ENCODE measurements at places on chromosomes 16 and 17.
A peak's percentile ranks its signal among the peaks of the same experiment; 100 is the strongest.

- DNase-seq = no peak
Measured at GRCh38 chr17:47878203-47879027, 17.6 kb upstream of the SP2 start.

DNA sequence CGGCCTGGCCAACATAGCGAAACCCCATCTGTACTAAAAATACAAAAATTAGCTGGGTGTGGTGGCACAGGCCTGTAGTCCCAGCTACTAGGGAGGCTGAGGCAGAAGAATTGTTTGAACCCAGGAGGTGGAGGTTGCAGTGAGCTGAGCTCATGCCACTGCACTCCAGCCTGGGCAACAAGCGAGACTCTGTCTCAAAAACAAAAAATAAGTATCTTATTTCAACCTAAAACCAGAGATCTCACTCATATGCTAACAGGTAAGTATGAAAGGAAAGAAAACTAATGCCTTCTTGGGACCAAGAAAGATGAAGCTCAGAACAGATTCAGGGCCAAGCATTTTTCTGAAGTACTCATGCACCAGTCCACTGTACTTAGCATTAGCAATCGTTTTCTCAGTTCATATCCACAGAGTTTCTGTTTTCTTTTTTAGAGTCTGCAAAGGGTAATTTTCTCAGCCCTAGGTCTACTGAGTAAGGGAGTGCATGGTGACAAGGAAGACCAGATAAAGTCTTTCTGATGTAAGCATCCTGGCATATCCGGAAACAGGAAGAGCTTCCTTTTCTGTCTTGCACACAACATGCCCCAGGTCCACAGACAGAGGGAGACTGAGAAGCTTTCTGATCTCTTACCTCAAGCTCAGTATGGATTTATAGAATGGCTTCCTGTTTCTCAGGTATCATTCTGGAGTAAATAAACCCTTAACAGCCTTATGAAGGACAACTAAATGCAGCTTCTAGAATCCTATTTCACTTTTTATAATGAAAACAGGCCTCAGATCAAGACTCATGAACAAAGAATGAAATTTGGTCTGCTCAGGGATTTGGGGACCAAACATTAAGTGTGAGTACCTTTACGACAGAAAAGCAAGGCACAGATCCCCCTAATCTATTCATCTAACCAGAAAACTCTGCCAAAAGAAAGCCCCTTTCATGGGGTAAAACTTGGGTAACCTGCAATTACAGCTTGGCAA is 38.7 kb upstream of the FOXJ1 start:
- peak; percentile 79 for DNase-seq

GRCh38 chr16:2511128-2511800 is 2.5 kb upstream of the ATP6V0C start:
- DNase-seq = no peak

GRCh38 chr16:84563064-84563715 is 54.7 kb downstream of the COTL1 start:
- DNase-seq = no peak

DNA sequence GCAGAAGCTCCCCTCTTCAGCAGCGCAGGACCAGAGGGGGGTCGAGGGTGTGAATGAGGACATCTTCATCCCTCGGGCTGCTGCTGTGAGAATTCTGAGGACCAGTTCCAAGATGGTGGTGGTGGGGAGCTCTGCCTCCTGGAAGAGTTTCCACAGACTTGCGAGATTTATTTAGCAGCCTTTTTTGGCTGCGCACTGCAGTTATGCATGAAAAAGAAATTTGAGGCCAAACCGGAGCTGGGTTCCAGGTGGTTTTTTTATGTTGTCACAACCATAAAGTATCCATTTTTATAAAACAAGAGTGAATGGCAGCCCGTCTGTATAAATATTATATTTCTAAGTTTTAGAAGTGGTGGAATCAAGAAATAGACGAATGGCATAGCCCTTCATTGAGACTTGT is 76.9 kb upstream of the CLEC18A start:
- no peak for DNase-seq

DNA sequence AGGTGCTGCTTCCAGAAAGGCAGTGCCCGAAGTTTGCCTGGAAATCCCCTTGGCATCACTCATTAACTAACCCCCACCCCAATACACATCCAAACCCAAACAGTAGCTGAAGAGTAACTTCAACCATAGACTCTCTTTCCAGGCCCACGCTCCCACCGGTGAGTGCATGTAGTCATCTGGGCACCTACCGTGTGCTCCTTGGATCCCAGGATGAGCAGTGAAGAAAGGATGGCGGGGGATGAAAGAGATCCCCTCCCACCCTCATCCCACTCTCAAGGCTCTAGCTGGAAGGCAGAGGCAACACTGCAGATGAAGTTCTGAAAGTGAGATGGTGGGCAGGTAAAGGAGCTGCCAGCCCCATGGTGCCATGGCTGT is 305.0 kb downstream of the SOX9 start:
- no peak for DNase-seq

DNA sequence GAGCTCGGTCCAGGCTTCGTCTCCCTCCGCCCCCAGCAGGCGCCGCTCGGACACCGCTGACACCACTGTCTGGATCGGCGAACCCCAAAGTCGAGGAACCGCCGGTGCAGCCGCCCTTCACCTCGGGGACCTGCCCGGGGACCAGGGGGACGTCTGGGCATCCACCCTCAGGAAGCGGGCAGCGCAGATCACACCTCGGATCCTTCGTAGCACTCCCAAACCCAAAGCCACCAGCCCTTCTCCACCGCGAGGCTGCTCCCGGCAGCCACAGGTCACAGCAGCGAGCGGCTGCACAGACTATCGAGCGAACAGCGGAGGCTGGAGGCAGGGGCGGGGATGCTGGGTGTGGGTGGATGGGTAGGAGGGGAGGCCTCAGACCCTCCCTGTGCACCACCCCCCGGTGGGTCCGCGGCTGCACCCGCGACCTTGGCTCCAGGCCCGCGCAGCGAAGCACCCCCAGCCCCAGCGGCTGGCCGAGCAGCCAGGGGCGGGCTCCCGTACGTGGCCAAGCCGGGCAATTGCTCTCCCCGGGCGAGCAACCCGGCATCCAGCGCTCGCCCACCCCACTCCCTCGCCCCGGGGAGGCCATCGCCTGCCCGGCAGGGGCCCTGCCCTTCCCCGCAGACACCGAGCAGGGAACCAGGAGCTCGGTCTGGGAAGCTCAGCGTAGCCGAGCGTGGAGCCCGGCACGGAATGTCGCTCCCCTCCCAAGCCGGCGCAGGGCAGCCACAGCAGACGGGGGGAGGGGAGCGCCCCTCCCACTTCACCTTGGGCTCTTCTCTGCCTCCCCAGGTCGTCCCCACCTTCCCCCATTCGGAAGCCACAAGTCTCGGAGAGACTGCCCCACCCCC is 1.0 kb downstream of the SDK2 start:
- DNase-seq = peak; percentile 35

DNA sequence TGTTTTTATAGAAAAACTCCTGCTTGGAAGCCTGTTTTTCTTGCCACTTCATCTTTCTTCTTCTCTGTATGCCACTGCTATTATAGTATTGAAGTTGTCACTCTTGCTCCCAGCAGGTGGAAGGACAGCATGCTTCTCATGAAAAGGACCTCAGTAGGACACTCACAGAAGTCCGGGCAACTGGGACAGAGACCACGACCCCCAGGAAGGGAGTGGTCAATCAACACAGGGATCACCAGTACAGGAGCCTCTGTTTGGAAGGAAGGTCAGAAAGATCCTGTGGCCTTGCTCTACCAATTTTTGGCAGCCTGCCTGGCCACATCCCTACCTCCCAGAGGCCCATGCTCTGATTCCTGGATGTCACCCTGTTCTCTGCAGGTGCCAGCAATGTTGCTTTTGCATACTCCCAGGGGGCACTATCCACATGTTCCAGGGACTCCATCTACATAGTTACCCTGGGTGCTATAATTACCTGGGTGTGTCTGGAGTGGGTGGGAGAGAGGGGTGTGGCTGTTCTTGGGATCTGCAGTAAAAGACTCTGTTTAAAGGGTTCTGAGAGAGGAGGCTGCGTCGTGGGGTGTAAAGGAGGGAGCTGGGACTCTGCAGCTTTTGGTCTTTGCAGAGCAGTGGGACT is 13.7 kb upstream of the AKAP10 start:
- no peak for DNase-seq

- DNase-seq = no peak
Measured at GRCh38 chr16:12902511-12903372, 1.3 kb downstream of the SHISA9 start.

DNA sequence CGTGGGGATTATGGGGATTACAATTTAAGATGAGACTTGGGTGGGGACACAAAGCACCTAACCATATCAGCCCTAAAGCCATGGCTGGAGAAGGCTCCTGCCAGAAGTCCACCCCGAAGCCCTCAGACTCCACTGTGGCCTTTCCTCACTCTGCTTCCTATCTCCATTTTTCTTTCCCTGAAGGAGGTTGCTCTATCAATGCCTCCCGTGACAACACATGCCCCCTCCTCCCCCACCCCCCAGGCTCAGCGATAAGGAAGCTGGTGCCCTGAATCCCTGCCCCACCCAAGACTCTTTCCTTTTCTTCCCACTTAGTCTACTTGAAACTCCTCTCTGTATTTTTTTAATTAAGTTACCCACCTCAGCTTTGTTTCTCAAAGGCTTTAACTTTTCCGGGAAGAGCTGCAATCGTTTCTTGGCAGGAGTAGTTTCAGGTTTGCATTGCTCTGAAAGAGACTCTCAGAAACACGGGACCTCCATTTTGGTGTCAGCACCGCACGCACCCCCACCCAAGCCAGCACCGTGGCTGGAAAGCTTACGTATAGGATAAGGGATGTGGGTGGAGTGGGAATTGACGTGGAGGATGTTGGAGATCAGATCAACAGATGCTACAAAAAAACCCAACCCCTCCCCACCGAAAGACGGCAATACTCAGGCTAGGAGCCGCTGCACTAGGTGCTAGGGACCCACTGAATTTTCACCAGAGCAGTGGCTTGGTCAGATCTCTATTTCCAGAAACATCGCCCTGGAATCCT is 15.2 kb upstream of the CA4 start:
- peak; percentile 55 for DNase-seq

- peak; percentile 29 for DNase-seq
Measured at GRCh38 chr16:87484487-87485331, 8.1 kb downstream of the ZCCHC14 start.

GRCh38 chr16:56793492-56793891 is 63.6 kb downstream of the NUP93 start:
- peak; percentile 55 for DNase-seq

DNA sequence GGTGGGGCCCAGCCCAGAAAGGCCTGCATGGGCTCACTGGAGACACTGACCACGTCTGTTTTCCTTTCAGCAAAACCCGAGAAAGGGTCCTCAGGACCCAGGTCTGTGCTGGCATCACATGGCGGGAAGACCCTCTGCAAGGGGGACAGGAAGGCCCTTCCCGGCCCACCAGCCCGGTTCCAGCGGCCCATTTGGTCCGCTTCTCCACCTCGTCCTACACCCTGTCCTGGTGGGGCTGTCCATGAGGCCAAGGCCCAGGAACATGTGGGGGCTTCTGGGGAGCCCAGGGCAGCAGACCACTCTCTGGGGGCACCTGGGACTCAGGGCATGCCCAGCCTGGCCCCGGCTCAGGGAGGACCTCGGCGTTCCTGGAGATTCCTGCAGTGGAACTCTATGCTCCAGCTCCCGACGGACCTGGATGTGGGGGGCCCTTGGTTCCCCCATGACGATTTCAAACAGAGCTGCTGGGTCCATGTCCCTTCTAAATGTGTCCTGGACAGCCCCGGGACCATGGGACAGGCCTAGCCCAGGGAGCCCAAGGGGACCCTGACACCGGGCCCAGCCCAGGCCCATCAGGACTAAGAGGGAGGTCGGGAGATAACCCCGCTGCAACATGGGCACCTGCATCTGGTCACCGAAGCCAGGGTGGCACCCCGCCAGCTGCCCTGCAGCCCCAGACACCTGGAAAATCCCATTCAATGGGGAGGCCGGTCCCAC is 26.4 kb upstream of the KSR1 start:
- DNase-seq = no peak

- DNase-seq = no peak
Measured at GRCh38 chr16:50957056-50957455, 194.0 kb downstream of the SALL1 start.

GRCh38 chr16:65406933-65407332 is 285.1 kb upstream of the CDH11 start:
- DNase-seq = no peak

DNA sequence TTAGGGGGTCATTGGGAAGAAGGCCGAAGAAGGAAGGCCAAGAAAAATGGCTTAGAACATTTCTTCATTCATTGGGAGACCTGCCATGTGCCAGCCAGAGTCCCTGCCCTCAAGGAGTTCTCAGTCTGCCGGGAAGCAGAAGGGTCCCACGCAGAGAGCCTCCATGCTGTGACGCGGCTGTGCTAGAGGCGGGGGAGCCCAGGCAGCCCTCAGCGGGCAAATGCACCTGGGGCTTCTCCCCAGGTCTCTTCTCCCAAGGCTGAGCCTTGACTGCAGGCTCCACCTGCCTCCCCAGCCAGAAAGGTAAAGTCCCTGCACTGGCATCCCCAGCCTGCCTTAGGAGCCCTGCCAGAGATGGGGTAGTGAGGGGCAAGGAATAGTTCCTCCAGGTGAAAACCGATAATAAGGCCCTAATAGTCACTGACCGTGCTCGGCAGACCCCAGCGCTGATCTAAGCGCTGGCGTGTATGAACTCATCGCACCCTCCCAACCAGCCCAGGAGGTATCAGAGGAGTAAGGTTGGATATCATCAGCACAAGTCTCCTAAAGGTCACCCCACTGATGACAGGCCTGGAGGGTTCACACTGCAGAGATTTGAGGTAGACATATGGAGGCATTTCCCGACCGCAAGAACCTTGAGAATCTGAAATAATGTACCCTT is 6.0 kb upstream of the CDR2L start:
- DNase-seq = no peak

DNA sequence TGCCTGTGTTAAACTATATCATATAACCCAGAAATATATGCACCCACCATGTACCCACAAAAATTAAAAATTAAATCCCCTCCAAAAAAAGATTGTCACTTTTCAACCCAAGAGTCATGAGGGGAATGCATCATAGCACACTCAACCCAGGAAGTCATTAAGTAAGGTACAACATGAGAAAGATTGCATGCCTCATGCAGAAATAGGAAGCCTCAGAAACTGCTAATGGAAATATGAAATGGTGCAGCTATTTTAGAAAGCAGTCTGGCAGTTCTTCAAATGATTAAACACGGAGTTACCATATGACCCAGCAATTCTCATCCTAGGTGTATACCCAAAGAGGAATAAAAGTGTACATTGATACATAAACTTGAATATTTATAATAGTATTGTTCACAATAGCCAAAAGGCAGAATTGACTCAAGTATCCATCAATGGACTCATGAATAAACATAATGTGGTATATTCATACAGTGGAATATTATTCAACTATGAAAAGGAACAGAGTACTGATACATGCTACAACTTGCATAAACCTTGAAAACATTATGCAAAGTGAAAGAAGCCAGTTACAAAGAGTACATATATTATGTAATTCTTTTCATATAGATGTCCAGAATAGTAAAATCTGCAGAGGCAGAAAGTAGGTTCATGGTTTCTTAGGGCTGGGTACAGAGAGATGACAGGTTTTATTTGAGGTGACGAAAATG is 70.4 kb downstream of the TMEM100 start:
- DNase-seq = no peak

Measured in hematopoietic multipotent progenitor cell treated with erythropoietin and hydrocortisone succinate and interleukin-3 and kit ligand, for 6 days (in vitro differentiated cells).